ENCODE measurements at places on chromosomes 1 and 21.

GRCh38 chr1:152169366-152170025 lies 10.5 kb upstream of the RPTN start:
- no peak for DNase-seq

GRCh38 chr1:233722212-233722979 lies 108.5 kb downstream of the KCNK1 start:
- no peak for DNase-seq

DNA sequence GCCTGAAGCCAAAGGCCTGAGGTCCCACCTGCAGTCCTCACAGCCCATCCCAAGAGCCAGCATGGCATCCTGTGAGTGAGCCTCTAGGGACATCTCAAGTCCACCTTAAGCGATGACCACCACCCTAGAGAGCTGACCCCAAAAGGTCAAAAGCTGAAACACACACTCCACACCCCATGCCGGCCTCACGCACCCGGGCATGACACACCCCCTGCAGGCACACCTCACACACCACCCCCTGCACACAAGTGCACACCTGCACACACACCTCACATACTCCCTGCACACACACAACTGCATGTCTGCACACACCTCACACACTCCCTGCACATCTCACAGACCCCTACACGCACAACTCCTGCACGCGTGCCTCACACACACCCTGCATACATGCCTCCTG lies 118.7 kb downstream of the NPHP4 start:
- DNase-seq: no peak

DNA sequence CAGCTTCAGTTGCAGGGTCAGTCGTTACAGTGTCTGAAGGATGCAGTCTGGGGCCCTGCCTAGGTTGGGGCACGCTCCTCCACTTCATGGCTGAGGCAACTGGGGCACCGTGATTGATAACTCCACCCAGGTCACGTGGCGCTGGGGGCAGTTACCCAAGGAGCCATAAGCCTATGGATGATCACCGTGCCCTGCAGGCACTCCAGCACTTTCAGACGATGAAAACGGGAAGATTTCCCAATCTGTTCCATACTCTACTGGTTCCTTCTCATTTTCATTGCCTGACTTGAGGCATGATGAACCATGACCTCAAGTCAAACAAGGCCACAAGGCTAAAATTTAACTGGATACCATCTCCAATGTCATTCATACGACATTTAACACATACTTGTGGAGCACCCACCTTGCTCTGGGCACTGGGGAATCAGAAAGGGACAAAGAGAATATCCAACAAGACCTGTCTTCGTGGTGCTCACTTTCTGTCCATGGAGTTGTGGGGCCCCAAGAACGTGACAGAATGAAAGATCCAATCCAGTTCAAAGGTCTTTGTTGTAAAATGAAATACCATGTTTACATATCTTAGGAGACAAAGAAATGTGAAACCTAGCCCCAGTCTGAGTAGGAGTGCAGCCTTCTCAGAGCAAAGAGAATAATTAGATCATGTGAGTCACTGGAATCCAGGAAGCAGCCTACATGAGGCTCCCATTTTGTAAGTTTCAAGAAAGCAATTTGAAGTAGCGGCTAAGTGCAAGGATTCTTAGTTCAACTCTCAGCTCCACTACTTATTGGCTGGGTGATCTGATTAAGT lies 39.4 kb upstream of the SPOCD1 start:
- no peak for DNase-seq

GRCh38 chr1:47866601-47867437 lies 130.4 kb downstream of the TRABD2B start:
- no peak for DNase-seq

- no peak for DNase-seq
These were observed 63.8 kb downstream of the ARHGEF16 start for GRCh38 chr1:3518256-3518655.

DNA sequence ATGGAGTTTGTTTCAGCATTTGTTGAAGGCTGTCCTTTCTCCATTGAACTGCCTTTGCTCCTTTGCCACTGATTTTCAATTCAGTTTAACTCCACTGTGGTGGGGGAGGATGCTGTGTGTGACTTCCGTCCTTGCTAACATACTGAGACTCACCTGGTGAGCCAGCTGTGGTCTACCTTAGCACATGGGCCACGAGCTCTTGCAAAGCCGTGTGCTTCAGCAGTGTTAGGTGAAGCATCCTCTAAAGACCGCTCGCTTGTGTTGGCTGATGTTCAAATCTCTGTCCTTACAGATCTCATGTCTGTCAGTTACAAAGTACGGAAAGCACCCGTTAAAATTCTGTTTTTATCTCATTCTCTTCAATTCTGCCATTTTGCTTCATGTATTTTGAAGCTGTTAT lies 3.6 kb upstream of the SPATC1L start:
- no peak for DNase-seq

GRCh38 chr1:11930571-11931445 lies 3.7 kb upstream of the PLOD1 start:
- no peak for DNase-seq

- no peak for DNase-seq
These were observed 5.9 kb downstream of the COX20 start for GRCh38 chr1:244841273-244841927.

- DNase-seq: no peak
These were observed 663.7 kb downstream of the PTPRC start for GRCh38 chr1:199302554-199302953.

DNA sequence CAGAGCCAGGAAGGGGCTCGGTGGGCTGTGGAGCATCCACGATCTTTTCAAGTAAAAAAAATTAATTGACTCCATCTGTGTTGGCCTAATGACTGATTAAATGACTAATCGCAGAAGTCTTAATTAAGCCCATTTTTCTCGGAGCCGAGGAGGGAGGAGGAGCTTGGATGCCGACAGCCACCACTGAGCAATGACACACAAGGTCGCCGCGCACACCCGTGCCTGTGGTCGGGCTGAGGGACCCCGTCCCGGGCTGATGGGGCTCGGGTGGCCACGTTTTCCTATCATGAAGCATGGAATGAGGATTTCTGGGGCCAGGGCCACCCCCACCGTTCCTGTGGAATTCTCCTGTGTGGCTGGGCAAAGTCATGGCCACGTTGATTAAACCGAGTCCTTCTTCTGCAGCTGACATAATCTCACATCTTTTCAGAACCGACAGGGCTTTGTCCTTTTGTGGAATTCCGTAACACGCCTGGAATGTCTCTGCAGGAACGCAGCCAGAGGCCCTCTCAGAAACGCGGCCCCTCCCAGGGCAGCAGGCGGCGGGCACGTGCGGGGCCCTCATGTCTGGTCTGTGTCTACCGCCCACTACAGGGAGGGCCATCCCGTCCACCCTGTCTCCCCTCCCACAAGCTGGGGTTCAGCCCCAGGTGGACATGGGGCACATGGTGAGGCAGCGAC lies 60.7 kb downstream of the MORN1 start:
- DNase-seq: no peak

DNA sequence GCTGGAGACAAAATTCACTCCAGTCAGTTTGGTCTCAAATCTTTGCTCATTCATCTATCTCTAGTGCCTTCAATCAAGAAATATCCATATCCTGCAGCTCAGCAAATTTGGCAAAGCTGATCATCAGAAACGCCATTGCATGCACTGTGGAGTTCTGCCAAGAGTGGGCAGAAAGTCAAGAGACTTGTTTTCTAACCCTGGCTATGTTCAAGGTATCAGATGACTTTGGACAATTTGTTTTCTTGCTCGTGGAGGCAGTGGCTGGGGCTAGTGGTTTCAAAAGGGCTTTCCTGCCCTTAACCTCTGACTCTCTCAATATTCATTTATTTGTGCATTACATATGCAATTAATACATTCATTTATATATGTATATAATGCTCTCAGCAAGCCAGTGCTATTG lies 12.8 kb upstream of the LRRC52 start:
- DNase-seq: no peak

GRCh38 chr21:34999397-34999941 lies 49.6 kb downstream of the RUNX1 start:
- DNase-seq: no peak

GRCh38 chr1:110602466-110602865 lies 3.7 kb downstream of the KCNA2 start:
- no peak for DNase-seq

GRCh38 chr1:181180407-181181031 lies 92.0 kb downstream of the IER5 start:
- no peak for DNase-seq

DNA sequence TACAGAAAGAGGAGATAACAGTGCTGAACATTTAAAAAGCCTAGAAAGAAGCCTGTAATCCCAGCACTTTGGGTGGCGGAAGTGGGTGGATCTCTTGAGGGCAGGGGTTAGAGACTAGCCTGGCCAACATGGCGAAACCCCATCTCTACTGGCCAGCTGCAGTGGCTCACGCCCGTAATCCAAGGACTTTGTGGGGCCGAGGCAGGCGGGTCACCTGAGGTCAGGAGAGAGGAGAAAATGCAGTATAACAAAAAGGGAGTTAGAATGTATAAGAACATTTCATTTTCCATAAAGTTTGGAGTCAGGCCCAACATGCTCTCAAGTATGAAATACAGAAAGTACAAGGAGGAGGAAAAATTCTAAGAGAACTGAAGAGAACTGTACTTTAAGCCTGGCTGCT lies 134.5 kb downstream of the SMYD3 start:
- no peak for DNase-seq

GRCh38 chr1:198377702-198378101 lies 162.8 kb downstream of the ATP6V1G3 start:
- DNase-seq: no peak

GRCh38 chr1:30232288-30232899 lies 491.0 kb downstream of the MATN1 start:
- DNase-seq: no peak

DNA sequence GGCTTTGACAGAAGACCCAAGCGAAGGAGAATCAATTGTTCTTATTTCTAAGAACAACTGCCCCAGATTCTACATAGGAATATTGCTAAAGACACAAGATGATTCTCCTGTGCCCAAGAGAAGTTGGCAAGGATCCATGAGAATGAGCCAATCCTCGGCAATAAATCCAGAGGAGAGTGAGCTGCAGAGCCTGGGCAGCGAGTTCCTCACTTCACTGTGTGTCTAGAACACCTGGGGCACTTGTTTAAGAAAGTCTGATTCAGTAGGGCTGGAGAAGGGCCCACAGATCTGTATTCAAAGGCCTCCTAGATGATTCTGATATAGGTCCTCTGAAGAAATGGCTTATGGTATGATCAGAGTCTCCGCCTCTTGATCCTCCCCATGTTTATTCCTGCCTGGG lies 31.8 kb downstream of the GADD45A start:
- no peak for DNase-seq

DNA sequence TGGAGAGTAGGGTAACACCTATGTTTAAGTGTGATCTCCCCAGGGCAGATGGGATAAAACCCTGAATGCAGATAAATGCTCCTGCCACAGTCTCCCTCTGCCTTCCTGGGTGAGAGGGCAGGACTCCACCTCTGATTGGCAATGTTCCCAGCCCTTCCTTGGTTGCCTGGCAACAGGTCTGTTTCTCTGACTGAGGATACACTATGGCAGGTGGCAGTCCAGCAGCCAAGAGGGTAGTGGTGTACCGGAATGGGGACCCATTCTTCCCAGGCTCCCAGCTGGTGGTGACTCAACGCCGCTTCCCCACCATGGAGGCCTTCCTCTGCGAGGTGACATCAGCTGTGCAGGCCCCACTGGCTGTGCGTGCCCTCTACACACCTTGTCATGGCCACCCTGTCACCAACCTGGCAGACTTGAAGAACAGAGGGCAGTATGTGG lies at the start of gene DCDC2B:
Gene DCDC2B, plus strand, starts transcription at position 199 of the 438 bp plus-strand sequence. Its CDS starts 5 bp downstream, at position 204.
- no peak for DNase-seq

GRCh38 chr21:43354666-43355065 lies 72.3 kb downstream of the SIK1 start:
- no peak for DNase-seq

GRCh38 chr1:7454052-7454815 lies 316.9 kb upstream of the VAMP3 start:
- DNase-seq: no peak

DNA sequence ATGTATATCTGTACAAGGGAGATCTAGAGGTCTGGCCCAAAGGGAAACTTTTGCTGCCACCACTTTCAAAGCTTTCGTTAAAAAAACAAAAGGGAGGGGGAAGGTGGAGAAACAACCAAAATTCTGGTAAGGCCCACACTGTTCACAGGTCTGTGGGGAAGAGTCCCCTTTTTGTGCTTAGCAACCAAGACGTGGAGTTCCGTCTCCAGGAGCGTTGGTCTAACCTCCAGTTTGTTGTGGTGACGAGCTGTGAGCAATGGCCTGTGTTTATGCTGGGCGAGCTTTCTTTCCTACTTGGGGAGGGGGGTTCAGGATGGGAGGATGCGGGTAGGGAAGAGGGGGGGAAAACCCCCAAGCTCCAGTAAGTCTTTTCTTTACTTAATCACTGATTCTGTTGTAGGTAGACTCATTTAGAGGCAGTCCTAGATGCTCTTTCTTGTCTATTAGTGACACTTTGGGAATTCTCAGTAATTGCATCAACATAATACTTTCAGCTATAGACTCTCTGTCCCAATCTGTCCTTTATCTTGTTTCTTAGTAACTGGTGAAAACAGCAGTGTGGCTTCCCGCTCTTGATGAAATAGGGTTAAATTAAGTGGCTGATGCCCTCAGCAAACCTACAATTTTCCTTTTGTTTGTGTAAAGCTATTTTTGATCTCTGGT lies 1.5 kb downstream of the HIPK1 start:
- DNase-seq: peak; percentile 46

DNA sequence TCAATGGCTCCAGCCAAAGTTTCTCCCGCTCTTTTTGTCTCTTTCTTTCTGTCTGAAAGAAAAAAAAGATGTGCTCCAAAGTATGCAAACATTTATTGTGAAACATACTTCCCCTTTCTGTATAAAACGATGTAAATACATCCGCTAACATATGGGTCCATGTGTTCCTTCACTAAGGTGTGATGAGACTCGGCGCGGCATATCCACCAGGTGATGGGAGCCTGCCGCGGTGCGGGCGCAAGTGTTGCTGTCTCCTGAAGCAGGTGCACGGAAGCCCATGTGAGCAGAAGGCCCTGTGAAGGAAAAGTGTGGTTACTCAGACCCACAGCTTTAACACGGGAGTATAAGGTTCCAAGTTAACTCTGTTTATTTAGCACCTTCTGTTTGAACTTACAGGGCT lies 466.6 kb upstream of the C1orf87 start:
- no peak for DNase-seq

DNA sequence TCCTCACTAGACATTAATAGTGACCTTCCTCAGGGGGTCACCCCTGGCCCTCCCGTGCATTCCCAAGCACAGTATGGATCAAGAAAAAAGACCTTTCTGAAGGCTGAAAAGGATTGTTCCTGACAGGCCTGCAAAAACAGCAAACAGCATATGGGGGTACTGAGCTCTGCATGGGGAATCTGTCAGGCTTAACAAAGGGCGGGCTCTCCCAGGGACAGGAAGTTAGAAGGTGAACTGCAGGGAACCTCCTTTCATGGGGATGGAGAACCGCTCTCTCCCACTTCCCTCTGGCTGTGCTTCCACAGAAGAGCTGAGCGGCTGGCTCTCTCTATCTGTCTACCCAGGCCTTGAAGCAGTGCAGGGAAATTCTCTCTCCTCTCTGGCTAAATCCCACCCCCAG lies 91.7 kb downstream of the DTL start:
- no peak for DNase-seq

GRCh38 chr1:68916221-68916902 lies 419.5 kb upstream of the DEPDC1 start:
- DNase-seq: no peak
